ENCODE measurements at places on chromosomes 7 and 10. TPM values are rescaled to one million over a fixed set of nuclear protein-coding genes. Genes with fewer than 3 reads are reported as not detected.

- peak; percentile 99 for DNase-seq
- peak overlapping the region; percentile 53 for H3K27ac ChIP-seq
- no peaks in the 10 kb centered on the region for H3K27me3 ChIP-seq
- H3K4me3 ChIP-seq: no peak overlapping the region
- H3K4me1 ChIP-seq: peaks cover 39% of the 10 kb centered on the region
Measured at GRCh38 chr10:63711867-63712716, 190.9 kb downstream of the REEP3 start.

- H3K27ac ChIP-seq: peak overlapping the region; percentile 34
- DNase-seq: peak; percentile 65
- H3K4me3 ChIP-seq: no peak overlapping the region
- no peaks in the 10 kb centered on the region for H3K36me3 ChIP-seq
- peaks cover 6% of the 10 kb centered on the region for H3K4me1 ChIP-seq
Measured at GRCh38 chr10:109961174-109962001, 38.1 kb upstream of the XPNPEP1 start.

- no peak overlapping the region for H3K27ac ChIP-seq
- no peak for DNase-seq
- H3K36me3 ChIP-seq: no peaks in the 10 kb centered on the region
- no peaks in the 10 kb centered on the region for H3K4me1 ChIP-seq
- H3K27me3 ChIP-seq: no peaks in the 10 kb centered on the region
Measured at GRCh38 chr10:124180044-124180745, 86.8 kb upstream of the CHST15 start.

DNA sequence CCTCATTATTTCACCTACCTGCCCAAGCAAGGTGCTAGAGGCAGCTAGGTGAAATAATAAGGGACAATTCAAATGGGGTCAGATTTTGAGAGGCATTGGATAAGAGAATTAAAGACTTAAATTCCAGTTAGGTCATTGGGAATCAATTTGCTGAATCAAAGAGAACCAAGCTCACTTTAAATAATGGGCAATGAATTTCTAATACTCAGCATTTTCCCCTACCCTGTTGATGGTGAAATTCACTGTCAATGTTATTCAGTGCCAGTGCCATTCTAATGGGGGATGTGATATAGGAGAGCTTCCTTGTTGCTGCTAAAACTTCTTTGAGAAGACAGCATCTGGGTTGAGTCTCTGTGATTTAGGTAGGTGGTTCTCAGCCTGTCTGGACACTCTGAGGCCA, 509.3 kb downstream of the PHTF2 start:
- H3K27me3 ChIP-seq: no peaks in the 10 kb centered on the region
- DNase-seq: no peak
- no peaks in the 10 kb centered on the region for H3K4me1 ChIP-seq
- H3K27ac ChIP-seq: no peak overlapping the region
- no peaks in the 10 kb centered on the region for H3K36me3 ChIP-seq

GRCh38 chr10:70974351-70974901, 86.1 kb upstream of the PCBD1 start:
- H3K27ac ChIP-seq: no peak overlapping the region
- no peak overlapping the region for H3K4me3 ChIP-seq
- DNase-seq: peak; percentile 28
- H3K27me3 ChIP-seq: peaks cover 74% of the 10 kb centered on the region
- H3K36me3 ChIP-seq: no peaks in the 10 kb centered on the region
- no peaks in the 10 kb centered on the region for H3K4me1 ChIP-seq

OR2A42 gene
- not detected for total RNA-seq

TMEM184A gene
- 21.4 TPM for total RNA-seq

HOXA5 gene
- 0.63 TPM for total RNA-seq

VWA2 gene
- total RNA-seq: 0.48 TPM

HABP2 gene
- total RNA-seq: not detected

Measured in PC-9 (cell line).